ENCODE measurements at places on chromosomes 16 and 17.
A peak's percentile ranks its signal among the peaks of the same experiment; 100 is the strongest.

DNA sequence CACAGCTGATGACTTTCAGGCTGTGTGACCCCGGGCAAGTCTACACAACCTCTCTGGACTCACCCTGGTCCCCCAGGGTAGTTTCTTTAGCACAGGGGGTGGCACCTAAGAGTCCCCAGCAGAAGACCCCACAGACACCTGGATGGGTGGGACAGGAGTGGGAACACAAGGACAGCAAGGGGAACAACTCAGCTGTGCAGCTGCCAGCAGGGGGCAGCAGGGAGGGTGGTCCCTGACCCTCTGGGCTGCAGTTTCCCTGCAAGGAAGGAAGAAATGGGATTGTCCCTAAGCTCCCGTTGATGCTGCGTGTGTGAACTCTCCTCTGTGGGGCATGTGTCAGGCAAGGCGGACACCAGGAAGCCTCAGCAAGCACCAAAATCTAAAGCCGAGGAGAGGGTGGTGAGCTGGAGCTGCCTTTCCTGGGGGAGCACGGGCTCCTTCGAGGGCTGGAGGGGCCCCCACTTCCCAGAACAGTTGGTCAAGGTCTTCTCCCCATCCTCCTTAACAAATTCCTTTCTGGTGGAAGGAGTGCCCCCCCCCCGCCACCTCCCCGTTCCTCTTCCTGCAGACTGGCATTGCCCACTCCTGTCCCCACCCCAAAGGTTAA, 24.1 kb upstream of the CDH5 start:
- no peak for DNase-seq

DNA sequence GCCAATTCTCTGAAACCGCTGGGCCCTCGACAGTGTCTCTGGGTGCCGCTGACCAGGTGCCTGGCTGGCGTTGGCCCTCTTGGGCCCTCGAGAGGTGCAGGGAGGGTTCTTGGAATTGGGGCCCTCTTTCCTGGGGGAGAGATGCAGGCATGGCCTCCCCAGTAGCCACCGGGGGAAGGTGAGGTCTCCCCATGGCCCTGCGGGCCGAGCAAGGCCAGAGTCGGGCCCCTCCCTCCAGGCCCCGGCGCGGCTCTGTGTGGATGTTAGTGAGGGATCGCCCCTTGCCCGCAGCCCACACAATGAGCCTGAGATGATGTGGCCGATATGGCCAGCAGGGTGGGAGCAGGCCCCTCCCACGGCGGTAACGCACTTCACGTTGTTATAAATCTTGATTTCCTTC, 23.1 kb upstream of the C1QTNF8 start:
- no peak for DNase-seq

DNA sequence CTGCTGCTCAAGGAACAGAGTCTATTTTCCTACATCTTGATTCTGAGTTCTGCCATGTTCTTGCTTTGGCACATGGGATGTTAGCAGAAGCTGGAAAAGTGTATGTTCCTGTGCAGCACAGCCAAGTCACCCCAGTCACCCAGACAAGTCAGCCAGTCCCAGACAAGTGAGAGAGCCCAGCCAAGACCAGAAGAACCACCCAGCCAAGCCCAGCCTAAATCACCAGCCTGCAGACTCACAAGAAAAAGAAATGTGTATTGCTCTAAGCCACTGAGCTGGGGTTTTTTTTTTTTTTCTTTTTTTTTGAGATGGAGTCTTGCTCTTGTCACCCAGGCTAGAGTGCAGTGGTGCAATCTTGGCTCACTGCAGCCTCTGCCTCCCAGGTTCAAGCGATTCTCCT, 141.3 kb upstream of the CDC42EP4 start:
- DNase-seq = no peak

GRCh38 chr16:22120440-22120839, 28.1 kb downstream of the VWA3A start:
- DNase-seq = no peak

- DNase-seq = no peak
Observed at GRCh38 chr17:2204393-2204792, 99.2 kb downstream of the SMG6 start.

GRCh38 chr17:7854078-7854777, 638 bp upstream of the TMEM88 start:
- DNase-seq = peak; percentile 34

DNA sequence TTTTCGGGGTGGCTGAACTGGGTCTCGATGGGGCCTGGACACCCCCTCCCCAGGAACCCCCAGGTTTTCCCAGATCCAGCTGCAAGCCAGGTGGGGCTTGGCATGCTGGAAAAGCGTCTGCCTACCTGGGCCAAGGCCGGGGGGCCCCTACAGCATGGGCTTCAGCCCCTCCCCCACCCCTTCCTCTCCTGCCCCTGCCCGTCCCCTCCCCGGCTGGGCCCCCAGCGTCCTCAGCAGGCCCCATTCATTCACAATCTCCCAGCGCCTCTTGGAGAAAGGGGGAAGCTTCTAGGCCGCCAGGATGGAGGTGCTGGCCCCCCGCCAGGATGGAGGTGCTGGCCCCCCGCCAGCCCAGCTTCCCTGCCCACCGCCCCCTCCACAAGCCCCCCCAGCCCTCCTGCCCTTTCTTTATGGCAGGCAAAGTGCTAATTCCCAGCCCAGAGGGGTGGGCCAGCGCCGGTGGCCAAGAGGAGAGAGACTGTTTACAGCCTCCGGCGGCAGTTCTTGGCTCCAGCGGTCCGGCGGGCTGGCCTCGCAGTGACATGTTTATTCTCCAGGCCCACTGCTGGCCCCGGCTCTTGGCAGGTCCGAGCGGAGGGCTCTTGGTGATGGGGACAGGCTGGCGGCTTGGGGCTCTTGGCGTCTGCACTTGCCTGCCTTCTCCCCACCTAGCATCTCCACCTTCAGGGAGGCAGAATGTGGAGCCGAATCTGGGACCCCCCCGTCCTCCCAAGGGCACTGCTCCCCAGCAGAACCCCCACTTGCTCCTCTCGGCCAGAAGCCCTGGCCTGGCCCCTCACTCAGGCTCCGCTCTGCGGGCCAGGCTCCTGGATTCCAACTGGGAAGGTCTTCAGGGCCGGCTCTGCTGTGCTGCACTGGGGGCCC, 94.4 kb upstream of the CIBAR2 start:
- DNase-seq = peak; percentile 77

- DNase-seq = no peak
Observed at GRCh38 chr16:19843371-19843770, 41.3 kb downstream of the GPRC5B start.

DNA sequence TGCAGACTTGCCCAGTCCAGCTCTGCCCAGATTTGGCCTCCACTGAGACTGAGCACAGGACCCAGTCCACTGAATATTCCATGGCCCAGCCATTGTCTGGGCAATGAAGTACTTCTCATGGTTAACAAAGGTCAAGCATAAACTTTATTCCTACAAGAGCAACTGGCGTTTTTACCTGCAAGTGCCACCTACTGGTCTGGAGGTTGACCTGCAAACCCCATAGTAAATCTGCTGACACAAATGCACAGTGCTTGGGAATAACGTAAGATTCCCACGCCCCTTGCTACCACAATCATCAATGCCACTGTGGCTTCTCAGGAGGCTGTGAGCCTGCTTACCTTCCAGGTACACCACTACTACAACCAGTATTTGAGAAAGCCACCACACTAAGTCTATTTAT, 170.2 kb downstream of the CEP112 start:
- DNase-seq = no peak

DNA sequence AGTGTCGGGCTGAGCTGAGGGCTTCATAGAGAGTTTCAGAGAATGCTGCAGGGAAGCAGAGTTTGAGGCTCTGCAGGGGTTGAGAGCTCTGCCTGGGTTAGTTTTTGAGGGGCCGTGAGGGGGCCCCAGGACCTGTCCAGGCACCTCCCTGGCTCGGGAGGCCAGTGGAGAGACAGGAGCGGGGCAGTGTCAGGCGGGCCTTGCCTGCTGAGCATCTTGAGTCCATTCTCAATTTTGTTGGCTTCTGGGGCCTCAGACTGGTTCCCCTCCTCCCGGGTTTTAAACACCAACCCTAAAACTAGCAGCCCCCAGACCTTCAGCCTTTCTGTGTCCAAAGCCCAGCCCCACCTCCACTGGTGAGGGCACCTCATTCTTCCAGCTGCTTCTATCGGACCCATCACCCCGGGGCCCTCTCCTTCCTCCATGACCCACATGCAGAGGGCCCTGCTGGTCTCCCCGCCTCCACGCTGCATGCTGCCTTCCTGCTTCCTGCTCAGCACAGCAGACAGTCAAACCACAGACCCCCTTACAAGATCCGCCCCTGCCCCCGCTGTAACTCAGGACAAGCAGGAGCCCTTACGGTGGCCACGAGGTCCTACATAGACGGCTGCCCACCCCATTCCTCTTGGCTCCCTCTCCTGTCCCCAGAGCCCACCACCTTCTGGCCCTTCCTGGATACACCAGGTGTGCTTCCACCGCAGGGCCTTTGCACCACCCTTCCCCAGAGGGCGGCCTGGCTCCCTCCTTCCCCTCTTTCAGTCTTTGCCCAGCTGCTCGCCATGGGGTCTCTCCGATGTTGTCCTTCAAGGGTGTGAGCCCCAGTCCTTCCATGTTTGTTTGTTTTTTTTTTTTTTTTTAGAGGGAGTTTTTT, 3.8 kb downstream of the RNF213 start:
- no peak for DNase-seq

- DNase-seq = no peak
Observed at GRCh38 chr16:20181949-20182348, 108.3 kb upstream of the GPR139 start.

DNA sequence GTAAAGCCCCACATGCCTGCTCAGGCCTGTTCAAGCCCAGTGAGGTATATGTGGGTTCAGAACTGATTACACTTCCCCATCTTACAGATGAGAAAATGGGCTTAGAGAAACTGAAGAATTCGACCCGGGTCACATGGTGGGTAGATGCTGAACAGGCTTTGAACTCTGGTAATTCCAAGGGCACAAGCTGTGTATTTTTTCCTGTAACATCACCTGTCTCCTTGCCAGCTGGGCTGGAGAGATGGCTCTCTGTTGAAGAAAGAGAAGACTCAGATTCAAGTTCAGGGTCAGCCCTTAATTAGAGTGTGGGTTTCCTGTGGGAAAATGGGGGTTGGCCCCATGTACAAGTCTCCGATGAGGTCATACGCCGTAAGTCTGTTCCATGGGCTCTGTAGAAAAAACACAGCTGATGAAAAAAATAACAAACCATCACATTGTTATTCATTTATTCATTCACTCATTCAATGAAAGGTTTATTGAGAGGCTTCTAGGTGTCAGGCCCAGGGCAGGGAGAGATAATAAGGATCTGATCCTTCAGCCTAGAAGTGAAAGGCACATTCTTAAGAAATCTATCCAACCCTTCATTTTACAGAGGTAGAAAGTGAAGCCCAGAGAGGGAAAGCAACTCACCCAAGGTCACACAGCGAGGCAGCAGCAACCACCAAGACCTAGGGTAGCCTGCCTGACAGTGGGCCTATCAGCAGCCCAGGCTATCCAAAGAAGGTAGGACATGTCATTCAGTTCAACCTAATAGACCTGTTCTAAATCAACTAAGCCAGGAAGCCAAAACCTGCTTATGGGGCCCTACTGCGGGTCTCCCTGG, 482.8 kb downstream of the SOX9 start:
- DNase-seq = no peak

GRCh38 chr16:53449816-53450517, 15.7 kb downstream of the RBL2 start:
- no peak for DNase-seq

GRCh38 chr17:77893144-77894044, 65.1 kb upstream of the TNRC6C start:
- DNase-seq = no peak

GRCh38 chr16:79042886-79043285, 557.7 kb downstream of the MAF start:
- DNase-seq = no peak

DNA sequence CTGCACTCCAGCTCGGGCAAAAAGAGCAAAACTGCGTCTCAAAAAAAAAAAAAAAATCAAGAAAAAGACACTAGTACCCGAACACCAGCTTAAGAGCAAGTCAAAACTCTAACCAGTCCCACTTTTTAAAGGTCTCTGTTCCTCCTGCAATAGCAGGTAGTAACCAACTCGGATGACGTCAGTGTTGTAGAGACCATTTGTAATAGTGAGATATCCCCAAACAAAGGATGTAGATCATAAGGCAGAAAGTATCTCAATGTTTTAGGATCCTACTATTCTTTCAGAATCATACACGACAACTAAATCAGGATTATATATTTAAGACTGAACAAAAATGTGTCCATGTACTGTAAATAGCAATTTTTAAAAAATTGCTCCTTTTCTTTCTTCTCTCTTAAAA, 2.4 kb downstream of the JPT1 start:
- DNase-seq = no peak

GRCh38 chr16:89924297-89924924, 1.3 kb downstream of the TUBB3 start:
- DNase-seq = peak; percentile 39

- DNase-seq = no peak
Observed at GRCh38 chr17:57284984-57285646, 28.8 kb downstream of the MSI2 start.

DNA sequence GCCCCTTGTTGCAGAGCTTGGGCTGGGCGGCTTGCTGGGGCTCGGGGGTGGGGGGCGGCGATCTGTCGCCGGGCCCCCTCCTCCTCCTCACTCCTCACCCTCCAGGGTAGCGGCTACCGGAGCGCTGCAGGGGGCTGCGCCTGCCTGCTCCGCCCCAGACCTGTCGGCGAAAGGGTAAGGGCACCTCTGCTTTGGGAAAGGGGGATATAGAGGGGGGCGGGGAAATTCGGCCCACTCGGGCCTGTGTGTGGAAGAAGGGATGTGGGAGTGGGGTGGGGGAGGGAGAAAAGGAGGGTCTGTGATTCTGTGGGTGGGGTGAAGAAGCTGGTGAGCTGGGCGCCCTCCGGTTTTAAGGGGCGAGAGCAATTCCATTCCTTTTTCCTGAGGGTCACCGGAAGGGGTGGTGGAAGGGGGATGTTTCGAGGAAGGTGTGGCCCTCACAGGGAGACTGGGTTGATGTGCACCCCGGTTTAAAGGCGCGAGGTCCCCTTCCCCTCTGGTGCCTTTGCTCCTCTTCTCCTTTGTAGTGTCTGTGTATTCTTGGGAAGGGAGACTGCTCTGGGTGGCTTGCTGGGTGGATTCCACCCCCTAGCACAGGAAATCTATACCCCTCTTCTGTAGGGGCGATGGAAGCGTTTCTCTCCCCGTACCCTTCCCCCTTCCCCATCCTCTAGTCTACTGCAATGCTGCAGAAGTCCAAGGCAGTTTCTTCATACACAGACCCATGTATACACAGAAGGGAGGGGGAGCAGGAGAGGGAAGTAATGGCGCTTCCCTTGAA, 878 bp downstream of the TAOK1 start:
- DNase-seq = peak; percentile 31

GRCh38 chr16:1871974-1872635, at the start of gene MEIOB:
MEIOB (minus strand) TSS chr16:1872164; CDS start chr16:1868175, 3,989 bp downstream.
- peak; percentile 34 for DNase-seq

All from left cardiac atrium (tissue), 4 donors.